H7 (cell line): ENCODE measurements at places on chromosomes 6 and 20.
A peak's percentile ranks its signal among the peaks of the same experiment; 100 is the strongest.

DNA sequence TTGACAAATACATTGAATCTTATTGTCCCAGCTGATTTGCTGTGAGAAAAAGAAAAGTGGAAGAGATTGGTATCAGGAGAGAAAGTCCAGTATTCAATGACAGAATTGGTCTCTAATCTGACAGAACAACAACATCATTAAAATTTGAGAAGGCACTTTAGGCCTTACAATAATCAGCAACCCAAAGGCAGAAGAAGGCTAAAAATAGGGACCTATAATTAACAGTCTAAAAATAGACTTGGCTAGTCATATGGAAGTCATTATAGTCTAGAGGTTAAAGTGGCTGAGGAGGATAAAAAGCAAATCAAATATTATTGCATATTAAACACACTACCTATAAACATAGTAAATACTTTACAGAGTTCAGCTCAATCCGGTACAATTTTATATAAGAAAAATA is 393.6 kb upstream of the JAG1 start:
- DNase-seq = no peak

- no peak for DNase-seq
These were observed 34.2 kb upstream of the HINT3 start for GRCh38 chr6:125922322-125922860.

GRCh38 chr20:13786143-13786828 is 1.5 kb downstream of the NDUFAF5 start:
- no peak for DNase-seq

- no peak for DNase-seq
These were observed 1.3 kb downstream of the CARMIL1 start for GRCh38 chr6:25280344-25281074.

- DNase-seq = peak; percentile 2
These were observed 201.1 kb downstream of the OGFRL1 start for GRCh38 chr6:71489736-71490135.

DNA sequence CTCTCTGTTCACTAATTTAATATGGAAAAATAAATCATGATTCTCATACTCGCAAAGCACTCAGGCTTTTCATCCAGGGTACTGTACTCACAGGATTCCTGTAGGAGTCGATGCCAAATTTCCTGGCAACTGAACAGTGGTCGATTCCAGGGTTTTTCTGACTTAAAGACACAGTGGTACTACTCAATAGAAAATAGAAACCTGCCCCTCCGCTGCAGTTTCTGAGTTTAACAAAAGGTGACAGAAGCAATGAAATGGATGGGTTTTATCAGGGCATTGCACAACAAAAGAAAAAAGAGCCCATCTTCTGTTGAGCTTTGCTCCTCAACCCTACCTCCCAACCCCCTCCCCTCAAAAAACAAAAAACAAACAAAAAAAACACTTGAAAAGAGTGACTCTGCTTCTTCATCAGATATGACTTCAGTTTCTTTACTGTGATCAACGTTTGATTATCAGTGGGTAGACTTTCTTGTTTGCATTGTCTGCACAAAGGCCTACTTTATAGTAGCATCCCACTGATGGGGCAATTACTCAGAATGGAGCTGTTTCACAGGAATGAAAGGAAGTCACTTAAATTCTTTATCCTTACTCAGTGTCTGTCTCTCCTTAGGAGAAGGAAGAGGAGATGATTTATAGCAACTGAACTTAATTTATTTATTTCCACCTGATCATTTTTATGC is 96.2 kb upstream of the FOXO3 start:
- DNase-seq = no peak

DNA sequence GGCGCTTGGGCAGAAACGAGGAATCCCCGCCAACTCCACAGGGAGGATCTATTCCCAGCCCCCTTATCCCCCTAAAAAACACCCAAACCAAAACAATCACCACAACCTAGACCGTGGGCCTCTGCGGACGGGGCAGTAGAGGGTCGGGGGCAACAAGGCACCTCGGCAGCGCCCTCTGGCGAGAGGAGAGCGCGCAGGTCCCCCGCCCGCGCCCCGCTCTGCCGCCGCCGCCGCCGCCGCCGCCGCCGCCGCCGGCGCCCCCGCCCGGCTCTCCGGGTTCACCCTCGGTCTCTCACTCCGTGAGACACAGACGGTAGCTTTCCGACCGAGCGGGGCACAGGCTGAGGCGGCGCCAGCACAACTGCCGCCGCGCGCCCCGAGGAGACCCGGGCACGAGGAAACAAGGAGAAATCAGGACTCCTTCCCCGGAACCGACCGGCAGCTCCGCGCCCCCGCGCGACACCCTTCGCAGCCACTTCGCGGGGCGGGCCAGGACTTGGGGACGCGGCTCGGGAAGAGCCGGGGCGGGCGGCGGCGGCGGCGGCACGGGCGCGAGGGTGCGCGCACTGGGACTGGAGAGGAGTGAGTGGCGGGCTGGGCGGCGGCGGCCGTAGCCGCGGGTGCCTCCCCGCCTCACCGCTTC is at the start of gene SLC35F1:
SLC35F1 (plus strand) TSS at position 307 of the 643 bp plus-strand sequence.
- DNase-seq = peak; percentile 89

DNA sequence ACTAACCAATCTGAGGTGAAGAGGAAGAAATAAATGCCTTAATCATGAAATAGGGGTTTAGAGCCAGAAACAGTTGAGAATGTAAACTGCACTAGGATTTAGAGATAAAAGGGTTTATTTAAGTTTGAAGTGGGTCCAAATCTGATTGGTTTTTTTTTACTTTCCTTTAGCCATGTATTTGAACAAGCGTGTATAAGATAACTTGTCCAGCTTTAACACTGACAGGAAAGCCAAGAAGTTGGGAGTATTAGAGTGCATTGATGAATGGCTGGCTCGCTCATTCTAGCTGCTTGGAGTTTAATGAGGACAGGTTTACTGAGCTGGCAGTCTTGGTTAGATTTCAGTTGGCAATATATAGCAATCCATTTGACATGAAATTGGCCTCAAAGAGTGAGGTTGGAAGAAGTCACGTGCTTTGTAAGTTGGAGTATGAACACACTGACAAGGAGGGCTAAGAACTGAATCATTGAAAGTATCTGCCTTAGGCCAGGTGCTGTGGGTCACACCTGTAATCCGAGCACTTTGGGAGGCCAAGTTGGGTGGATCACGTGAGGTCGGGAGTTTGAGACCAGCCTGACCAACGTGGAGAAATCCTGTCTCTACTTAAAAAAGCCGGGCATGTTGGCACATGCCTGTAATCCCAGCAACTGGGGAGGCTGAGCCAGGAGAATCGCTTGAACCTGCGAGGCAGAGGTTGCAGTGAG is 13.7 kb downstream of the SRSF3 start:
- no peak for DNase-seq

GRCh38 chr6:137201006-137201405 is 18.2 kb downstream of the IFNGR1 start:
- no peak for DNase-seq

DNA sequence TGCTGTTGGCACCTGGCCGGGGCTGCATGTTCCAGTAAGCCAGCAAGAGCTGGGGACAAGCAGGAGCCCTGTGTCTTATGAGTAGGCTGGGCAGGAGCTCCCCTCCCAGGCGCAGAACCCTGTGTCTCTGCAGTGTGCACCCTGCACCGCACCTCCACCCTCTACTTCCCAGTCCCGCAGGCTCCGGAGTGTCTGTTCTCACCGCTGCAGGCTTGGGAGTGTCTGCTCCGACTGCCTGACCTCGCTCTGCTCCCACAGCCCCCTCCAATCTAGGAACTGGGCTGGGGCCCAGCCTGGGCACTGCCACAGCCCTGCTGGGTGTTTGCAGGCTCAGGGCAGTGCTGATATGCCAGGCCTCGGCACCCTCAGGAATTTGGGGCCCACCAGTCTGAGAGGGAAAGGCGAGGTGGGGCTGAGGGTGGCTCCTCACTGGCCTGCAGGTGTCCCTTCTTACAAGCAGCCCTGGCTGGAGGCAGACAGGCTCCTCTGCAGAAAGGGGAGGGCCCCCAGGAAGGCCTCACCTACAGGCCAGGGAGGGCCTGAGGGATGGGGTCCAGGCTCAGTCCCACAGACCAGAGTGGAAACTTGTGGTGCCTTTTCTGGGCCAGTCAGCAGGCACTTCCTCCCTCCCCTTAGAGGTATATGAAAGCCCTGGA is 871.6 kb upstream of the GJE1 start:
- DNase-seq = no peak

DNA sequence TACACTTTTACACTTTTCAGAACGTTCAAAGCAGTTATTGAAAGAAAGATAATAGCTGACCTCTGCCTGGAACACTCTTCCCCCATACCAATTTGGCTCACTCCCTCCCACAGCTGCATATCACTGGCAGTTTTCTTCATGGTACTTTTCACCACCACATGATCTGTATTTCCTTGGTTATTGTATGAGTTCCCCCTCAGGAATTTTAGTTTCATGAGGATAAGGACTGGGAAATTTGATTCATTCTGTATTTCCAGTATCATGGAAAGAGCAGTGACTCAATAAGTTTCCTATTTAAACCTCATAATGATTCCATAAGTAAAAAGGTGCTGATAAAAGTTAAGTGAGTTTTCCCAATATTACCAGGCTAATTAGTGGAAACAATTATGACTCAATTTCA is 16.0 kb downstream of the HTR1B start:
- no peak for DNase-seq

- DNase-seq = no peak
These were observed 32.4 kb upstream of the HINT3 start for GRCh38 chr6:125924169-125924568.

GRCh38 chr20:44418069-44418905 is 57.4 kb upstream of the TTPAL start:
- DNase-seq = no peak

DNA sequence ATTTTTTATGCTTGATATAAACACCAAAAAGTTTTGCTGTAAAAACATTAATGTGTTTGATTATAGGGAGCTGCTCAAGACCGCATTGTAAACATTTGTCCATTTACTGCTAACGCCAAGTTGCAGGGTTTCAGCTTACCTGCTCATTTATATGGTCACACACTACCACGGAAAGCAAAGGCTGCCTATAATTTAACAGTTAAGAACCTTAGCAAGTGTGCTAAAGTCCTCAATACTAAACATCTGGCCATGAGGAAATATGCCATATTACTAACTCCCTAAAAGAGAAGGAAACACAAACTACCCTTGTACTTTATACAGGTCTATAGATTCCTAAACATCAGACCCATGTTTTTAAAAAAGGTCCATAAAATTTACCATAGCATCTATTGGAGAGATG is 129.5 kb downstream of the ASCC3 start:
- DNase-seq = no peak

DNA sequence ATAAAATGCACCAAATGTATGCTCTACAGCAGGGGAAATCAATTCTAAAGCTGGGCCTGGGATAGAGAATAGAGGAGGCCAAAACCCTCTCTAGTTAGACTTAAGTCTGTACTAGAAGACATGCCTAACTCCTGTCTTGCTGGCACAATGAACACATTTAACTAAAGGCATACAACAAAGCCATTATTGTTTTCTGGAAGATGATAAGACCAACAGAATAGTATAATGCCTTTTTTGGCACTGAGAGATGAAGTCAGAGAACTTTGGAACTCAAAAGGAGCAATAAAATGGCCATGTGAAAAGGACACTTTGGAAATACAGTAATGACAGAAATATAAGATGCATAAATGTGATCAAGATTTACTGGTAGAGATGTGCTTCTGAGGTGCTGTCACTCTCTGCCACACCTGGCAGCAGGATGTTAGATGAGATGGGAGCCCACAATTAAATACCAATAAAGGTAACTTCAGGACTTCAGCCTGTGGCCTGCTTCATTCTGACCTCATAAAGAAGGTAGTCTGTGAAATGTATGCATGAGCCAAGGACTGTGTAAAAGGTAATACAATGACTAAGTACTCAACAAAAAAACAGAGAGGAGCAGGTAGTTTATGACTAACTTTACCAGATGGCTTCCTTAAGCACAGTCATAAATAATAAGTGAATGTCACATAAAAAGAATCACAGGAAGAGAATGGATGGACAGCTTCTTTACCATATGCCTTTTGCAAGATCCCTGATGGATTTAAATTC is 333.4 kb downstream of the BCKDHB start:
- DNase-seq = no peak

- no peak for DNase-seq
These were observed 18.5 kb downstream of the VSTM2L start for GRCh38 chr20:37921341-37921929.

- no peak for DNase-seq
These were observed 66.5 kb downstream of the MYLK4 start for GRCh38 chr6:2684103-2684749.
